NCI-H524 treated with DMSO at 0.1 percent for 48 hours (cell line): ENCODE measurements at places on chromosomes 3 and 15.
A peak's percentile ranks its signal among the peaks of the same experiment; 100 is the strongest.

- DNase-seq = no peak
Observed at GRCh38 chr15:37097144-37097919, 3.0 kb downstream of the MEIS2 start.

DNA sequence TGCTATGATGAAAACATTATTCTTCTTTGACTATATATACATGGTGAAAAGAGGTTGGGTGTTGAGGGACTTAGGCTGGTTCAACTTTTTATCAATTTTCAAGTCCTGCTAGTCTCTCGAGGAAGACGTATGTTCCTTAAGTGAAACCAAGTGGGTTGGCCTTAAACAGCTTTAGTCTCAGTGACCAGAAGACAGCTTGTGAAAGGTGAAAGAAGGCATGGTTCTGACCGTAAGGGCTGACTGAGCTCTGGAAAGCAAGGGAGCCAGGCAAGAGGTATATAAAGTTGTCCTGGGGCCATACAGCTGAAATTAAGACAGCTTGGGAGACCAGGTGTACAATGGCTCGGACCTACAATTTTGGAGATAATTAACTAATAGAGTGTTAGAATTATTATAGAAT, 128.9 kb upstream of the TP63 start:
- no peak for DNase-seq

GRCh38 chr15:55322467-55322866, 3.4 kb downstream of the PIGB start:
- no peak for DNase-seq

GRCh38 chr3:62876064-62876463, 848 bp upstream of the CADPS start:
- DNase-seq = peak; percentile 62

- DNase-seq = no peak
Observed at GRCh38 chr3:11288786-11289637, 16.8 kb downstream of the ATG7 start.

DNA sequence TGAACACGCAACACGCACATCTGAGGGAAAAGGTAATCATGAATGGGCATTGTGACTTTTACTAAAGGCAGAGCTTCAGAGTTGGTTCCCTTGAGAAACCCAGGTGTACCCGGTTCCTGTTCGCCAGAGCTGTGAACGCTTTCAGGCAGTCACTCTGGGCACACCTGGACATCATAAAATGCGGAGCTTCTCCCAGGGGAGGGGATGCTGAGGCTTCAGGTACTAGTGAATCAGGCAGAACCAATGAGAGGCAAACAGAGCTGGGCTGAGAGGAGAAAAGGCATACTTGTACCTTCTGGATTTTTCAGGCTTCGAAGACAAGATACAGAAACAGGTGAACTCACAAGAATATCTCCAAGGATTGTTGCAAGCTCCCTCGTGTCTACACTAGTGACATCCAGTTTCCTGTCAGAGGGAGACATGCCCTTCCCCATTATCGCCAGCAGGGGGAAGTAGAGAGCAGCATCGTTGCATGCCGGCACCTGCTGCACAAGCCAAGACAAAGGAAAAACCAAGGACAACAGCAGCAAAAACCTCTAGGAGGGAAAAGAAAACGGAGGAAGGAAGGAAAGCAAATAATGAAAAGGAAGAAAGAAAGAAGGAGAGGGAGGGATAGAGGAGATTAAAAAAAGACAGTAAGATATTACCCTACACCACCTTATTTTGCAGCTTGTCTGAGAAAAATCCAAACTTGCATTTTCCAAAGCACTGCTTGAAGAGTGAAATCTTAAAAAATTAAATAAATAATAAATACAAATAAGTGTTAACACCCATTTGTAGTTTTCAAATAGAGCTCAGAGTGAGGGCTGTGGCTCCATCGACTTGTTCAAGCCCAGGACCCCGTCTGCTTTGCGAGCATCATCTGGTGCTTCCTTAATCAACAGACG, 2.0 kb downstream of the AHSG start:
- DNase-seq = no peak

- DNase-seq = no peak
Observed at GRCh38 chr3:115828401-115828800, 205.1 kb downstream of the GAP43 start.

- DNase-seq = no peak
Observed at GRCh38 chr3:45968149-45968548, 24.9 kb downstream of the CXCR6 start.

- no peak for DNase-seq
Observed at GRCh38 chr3:8911781-8912180, 51.5 kb downstream of the RAD18 start.

GRCh38 chr3:50575372-50575771, 6.0 kb downstream of the HEMK1 start:
- no peak for DNase-seq

DNA sequence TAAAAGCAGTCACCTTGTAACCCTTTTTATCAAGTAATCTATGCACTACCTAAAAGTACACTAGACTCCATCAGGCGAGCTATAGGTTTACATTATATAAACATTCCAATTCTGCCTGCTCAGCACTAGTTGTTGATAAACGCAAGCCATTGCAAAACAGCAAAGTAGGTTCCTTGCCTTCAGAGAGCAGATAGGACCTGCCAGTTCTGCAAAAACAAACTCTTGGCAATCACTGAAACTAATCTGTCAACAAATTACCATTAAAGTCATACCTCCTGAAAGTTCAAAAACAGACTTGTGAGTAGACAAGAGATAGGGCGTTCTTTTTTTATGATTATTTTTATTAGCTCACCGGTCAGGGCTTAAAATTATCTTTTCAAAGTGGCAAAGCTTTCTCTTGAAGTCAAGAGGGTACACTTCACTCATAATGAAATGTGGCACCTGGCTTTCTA, 392.5 kb downstream of the FOXP1 start:
- no peak for DNase-seq

- DNase-seq = no peak
Observed at GRCh38 chr3:123687286-123687685, 102.4 kb upstream of the HACD2 start.

- DNase-seq = no peak
Observed at GRCh38 chr3:37500518-37500917, 326.1 kb upstream of the LRRFIP2 start.

DNA sequence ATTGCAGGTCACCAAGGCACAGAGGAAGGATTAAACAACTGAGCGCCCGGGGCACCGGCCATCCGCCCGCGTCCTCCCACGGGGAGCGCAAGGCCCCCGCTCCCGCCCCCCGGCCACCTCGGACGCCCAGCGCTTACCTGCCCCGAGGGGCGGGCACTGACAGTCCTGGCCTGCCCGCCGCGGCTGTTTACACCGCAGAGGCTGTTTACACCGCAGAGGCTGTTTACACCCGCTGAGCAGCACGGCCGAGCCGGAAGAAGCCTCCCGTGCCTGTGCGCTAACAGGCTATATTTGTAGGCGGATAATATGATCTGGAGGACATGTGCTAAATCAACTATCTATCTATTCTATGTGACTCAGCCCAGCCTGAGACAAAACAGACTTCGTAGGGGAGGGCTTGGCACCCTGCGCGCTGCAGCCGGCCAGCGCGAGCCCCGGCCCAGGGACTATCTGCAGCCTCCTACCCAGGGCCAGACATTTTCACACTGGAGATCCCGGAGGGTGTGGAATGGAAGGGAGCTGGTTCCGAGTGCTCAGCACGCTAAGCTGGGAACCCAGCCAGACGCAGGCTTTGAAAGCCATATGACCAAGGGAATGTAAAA, at the start of gene LRRC2:
Gene LRRC2, minus strand, starts transcription at position 263 of the 602 bp plus-strand sequence. CDS start 14,711 bp downstream, outside the sequence.
- no peak for DNase-seq

DNA sequence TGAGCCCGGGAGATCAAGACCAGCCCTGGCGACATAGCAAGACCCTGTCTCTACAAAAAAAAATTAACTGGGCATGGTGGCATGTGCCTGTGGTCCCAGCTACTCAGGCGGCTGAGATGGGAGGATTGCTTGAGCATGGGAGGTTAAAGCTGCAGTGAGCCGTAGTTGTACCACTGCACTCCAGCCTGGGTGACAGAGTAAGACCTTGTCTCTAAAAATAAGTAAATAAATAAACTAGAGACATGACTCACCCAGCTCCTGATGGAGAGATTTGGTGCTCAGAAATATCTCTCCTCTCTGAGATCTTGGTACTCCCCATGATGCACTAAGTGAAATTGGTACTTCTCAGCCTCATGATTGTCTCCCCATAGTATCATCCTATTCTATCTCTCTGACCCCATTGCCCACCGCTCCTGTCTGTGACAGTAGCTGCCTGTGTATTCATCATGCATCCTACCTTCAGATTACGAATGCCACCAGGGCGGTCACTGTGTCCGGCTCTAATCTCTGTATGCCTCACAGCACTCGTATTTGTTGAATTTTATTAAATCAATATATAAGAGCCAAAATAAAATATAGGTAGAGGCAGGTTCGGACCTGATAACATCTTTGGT, 50.9 kb downstream of the ABHD2 start:
- no peak for DNase-seq

DNA sequence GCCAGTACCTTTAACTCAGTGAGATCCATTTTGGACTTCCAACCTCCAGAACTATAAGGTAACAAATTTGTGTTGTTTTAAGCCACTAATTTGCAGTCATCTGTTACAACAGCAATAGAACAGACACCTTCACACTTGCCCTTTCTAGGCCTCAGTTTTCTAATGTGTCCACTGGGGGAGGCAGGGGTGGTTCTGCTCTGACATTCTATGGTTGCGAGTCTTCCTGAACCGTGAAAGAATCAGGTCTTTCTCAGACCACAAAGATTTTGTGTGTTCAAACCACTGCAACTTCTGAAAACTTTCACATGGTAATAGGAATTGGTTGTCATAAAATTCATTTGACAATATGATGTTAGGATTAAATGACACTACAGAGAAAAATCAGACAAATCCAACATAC, 26.8 kb upstream of the CSTA start:
- DNase-seq = no peak

DNA sequence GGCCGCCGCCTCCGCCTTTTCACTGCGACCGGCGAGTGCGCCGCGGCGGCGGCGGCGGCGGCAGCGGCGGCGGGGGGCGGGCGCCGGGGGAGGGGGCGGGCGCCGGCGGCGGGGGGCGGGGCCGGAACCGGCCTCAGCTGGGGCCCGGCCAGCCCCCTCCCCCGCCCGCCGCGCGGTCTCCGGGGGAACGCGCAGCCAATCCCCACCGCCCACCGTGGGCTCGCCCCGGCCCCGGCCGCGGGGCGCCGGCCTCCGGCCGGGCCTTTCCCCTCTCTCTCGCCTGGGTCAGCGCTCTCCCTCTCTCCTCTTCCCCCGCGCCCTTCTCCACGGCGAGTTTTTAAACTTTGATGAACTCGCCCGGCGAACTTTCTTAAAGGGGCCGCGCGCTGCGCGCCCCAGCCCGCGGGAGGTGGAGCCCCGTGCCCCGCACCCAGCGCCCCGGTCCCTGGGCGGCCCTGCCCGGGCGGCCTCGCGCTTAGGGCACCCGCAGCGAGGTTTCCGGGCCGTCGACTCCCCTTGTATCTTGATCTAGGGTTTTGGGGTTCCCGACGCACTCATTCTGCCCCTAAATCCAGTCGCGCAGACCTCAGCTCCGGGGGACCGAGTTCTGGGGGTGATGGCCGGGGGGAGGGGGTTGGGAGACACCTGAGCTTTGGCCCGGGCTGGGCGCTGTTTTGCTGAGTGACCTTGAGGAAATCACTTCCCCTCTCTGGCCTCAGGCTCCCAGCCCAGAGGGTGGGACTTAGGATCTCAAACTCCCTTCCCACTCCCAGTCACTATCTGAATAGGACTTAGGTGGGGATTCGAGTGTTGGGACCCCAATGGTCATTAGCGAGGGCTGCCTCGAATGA, at the start of gene RBPMS2:
Gene RBPMS2, minus strand, starts transcription at position 39 of the 851 bp plus-strand sequence. CDS start 270 bp downstream, outside the sequence.
- no peak for DNase-seq

GRCh38 chr3:148707601-148708380, 10.1 kb downstream of the AGTR1 start:
- DNase-seq = no peak

- DNase-seq = peak; percentile 24
Observed at GRCh38 chr15:35289024-35289617, 204.0 kb upstream of the NANOGP8 start.

DNA sequence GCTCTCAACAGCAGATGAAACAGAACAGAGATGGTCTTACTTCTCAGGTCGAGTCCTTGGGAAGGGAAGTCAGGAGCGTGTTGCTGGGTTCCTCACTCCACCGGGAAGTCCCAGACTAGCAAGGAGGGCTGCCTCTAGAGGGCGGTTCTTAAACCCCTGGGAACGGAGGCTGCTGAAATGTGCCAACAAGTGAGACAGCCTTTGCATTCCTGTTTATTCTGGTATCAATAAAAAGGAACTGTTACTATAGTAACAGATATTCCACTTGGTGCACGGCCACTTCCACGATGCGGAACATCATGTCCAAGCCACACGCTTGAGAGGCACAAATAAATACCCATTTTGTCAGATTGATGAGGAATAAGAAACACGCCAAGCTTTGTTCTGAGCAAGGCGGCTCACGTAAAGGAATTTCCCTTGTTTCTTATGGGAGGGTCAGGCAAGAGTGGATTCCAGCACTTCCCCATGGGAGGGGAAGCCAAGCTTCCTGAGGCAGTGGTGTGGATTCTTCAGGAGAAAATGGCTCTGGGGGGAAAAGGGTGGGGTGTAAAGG, at the start of gene FAM107A:
Gene FAM107A, minus strand, starts transcription at position 123 of the 553 bp plus-strand sequence. CDS start 7,531 bp downstream, outside the sequence.
- DNase-seq = no peak

- no peak for DNase-seq
Observed at GRCh38 chr3:139106013-139106932, 61.6 kb upstream of the PRR23C start.

- DNase-seq = no peak
Observed at GRCh38 chr3:72543246-72543645, 305.0 kb downstream of the SHQ1 start.

- DNase-seq = no peak
Observed at GRCh38 chr3:167930453-167930852, 165.3 kb downstream of the GOLIM4 start.

DNA sequence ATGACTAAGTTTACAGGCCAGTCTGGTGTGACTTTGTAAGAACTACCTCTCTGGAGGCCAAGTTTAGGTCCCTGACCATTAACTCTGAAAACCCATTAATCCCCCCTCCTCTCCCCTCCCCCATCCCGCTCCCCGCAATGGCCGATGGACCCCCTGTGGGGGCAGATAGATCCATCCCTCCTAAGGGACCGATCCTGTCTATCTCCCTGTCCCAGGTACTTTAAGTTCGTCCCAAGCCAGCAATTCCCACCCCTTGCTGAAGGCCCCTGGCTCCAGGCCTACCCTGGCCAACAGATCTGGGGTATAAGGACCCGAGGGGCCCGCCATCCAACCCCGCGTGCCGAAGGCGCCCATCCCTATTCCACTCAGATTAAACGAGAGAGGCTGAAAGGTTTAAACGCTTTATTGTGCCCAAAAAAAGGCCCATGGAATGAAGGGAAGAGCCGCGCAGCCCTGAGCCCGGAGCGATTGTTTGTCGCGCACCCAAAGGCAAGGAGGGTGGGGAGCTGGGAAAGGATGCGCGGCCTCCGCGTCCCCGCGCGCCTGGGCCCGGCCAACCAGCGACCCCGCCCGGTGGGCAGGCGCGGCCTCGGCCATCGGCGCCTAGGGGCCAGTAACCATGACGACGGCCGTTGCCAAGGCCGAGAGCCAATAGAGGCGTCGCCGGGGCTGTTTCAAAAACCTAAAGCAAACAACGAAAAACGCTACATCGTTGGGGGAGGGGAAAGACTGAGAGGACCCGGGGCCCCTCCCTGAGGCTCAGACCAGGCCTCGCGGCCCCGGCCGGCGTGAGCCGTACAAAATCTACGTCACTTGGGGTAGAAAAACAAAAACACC, 35.9 kb downstream of the HMCES start:
- DNase-seq = peak; percentile 70
